ENCODE measurements at places on chromosomes 16 and 17. TPM values are rescaled to one million over a fixed set of nuclear protein-coding genes. Genes with fewer than 3 reads are reported as not detected.

GRCh38 chr16:55393991-55394390 lies 70.0 kb downstream of the IRX6 start:
- no peaks in the 10 kb centered on the region for H3K36me3 ChIP-seq
- peaks cover 3% of the 10 kb centered on the region for H3K4me1 ChIP-seq
- peak; percentile 87 for DNase-seq
- no peak overlapping the region for H3K4me3 ChIP-seq

- H3K36me3 ChIP-seq, result peaks cover 55% of the 10 kb centered on the region
- peak overlapping the region; percentile 66 for H3K27ac ChIP-seq
- H3K4me3 ChIP-seq, result no peak overlapping the region
- H3K4me1 ChIP-seq, result peaks cover 27% of the 10 kb centered on the region
Observed at GRCh38 chr16:88651989-88652761, 1.3 kb upstream of the CYBA start.

- H3K27ac ChIP-seq, result no peak overlapping the region
- H3K27me3 ChIP-seq, result peaks cover 8% of the 10 kb centered on the region
- no peaks in the 10 kb centered on the region for H3K36me3 ChIP-seq
- H3K4me1 ChIP-seq, result no peaks in the 10 kb centered on the region
- no peak overlapping the region for H3K4me3 ChIP-seq
Observed at GRCh38 chr16:50509521-50510341, 38.5 kb upstream of the NKD1 start.

DNA sequence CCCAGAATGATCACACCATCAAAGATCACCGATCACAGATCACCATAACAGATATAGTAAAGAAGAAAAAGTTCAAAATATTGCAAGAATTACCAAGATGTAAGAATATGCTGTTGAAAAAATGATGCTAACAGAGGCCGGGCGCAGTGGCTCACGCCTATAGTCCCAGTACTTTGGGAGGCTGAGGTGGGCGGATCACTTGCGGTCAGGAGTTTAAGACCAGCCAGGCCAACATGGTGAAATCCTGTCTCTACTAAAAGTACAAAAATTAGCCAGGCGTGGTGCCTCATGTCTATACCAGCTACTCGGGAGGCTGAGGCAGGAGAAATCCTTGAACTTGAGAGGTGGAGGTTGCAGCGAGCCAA lies 53.2 kb downstream of the CPPED1 start:
- H3K36me3 ChIP-seq, result no peaks in the 10 kb centered on the region
- no peaks in the 10 kb centered on the region for H3K27me3 ChIP-seq
- H3K4me1 ChIP-seq, result no peaks in the 10 kb centered on the region
- DNase-seq, result no peak

DNA sequence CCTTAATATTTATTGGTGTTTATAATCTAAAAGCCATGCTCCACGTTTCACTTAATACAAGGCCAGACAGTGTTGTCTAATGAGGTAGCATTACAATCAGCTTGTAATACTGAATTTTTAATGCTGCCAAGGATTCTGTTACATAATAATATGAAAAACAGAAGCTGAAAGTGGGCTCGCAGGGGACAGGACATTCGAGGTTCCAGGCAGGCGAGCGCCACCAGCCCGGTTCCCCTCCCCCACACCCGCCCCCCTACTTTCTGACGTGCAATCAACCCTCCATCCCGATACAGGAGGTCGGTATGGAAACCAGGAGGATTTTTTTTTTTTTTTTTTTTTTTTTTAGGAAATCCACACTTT lies 6.2 kb upstream of the ZFHX3 start:
- no peak overlapping the region for H3K4me3 ChIP-seq
- H3K27me3 ChIP-seq, result no peaks in the 10 kb centered on the region
- peak; percentile 60 for DNase-seq
- H3K4me1 ChIP-seq, result peaks cover 65% of the 10 kb centered on the region
- H3K27ac ChIP-seq, result peak overlapping the region; percentile 90

GRCh38 chr17:49997301-49997650 lies 2.3 kb upstream of the DLX3 start:
- H3K4me1 ChIP-seq, result peaks cover 32% of the 10 kb centered on the region
- peaks cover 91% of the 10 kb centered on the region for H3K27me3 ChIP-seq
- H3K4me3 ChIP-seq, result no peak overlapping the region
- H3K27ac ChIP-seq, result no peak overlapping the region
- no peak for DNase-seq

- peaks cover 31% of the 10 kb centered on the region for H3K4me1 ChIP-seq
- H3K27ac ChIP-seq, result peak overlapping the region; percentile 94
- H3K27me3 ChIP-seq, result peaks cover 10% of the 10 kb centered on the region
- peak; percentile 80 for DNase-seq
- H3K4me3 ChIP-seq, result peak overlapping the region; percentile 71
Observed at GRCh38 chr16:67537636-67538591, 9.3 kb downstream of the RIPOR1 start.

DNA sequence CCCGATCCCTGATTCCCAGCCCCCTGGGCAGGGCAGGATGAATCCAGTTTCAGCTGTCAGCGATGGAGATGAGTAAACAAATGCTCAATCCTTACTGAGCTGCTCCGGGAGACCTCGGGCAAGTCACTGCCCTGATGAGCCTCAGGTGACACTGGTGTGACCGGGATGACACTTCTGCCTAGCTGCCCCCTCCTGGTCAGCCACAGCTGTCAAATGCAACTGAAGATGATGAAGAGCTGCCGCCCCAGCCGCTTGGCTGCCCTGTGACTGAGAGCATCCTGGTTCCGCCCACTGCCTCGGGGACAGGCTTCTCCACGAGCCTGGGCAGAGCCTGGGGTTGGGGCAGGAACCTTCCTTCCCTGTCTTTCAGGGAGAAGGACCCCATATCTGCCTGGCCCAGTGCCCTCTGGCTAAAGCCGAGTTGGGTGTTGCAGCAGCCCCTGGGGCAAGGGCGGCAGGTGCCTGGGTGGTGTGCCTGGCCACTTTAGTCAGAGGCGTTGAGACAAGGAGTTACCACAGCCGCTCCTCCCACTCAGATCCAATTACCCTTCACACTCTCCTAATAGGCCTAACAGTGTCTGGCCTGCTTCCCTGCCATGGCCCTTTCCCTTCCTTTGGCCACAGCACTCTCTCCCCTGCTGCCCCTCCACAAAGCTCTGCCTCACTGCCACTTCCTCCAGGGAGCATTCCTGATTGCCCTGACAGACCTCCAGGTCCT lies 5.5 kb downstream of the CCL17 start:
- peaks cover 31% of the 10 kb centered on the region for H3K4me1 ChIP-seq
- DNase-seq, result no peak
- H3K27me3 ChIP-seq, result no peaks in the 10 kb centered on the region
- no peak overlapping the region for H3K27ac ChIP-seq
- H3K4me3 ChIP-seq, result no peak overlapping the region

DNA sequence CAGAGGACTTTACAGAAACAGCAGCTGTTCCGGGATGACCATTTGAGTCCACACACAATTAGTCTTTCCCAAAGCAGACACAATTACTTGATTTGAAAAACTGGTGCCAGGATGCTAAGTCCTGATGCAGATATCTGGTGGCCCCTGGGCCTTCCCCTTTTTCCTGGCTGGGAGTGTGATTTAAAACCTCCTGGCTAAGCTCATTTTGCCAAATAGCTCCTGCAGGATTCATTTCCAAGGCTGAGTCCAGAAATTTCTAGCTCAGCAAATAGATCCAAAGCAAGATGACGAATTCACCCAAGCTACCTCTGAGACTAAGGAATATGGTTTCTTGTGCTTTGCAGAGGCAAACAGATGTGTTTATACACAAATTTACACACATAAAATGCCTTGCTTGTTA lies 422.2 kb downstream of the CA10 start:
- peak; percentile 92 for DNase-seq
- peaks cover 4% of the 10 kb centered on the region for H3K27me3 ChIP-seq
- H3K27ac ChIP-seq, result no peak overlapping the region
- peaks cover 4% of the 10 kb centered on the region for H3K4me1 ChIP-seq
- H3K36me3 ChIP-seq, result no peaks in the 10 kb centered on the region
- no peak overlapping the region for H3K4me3 ChIP-seq

GRCh38 chr17:1188812-1189504 lies 9.2 kb upstream of the ABR start:
- DNase-seq, result peak; percentile 93
- H3K36me3 ChIP-seq, result no peaks in the 10 kb centered on the region
- H3K4me3 ChIP-seq, result no peak overlapping the region
- H3K27ac ChIP-seq, result peak overlapping the region; percentile 31
- H3K27me3 ChIP-seq, result peaks cover 19% of the 10 kb centered on the region

- no peak for DNase-seq
- H3K27me3 ChIP-seq, result no peaks in the 10 kb centered on the region
Observed at GRCh38 chr17:74838274-74838673, 21.4 kb downstream of the GRIN2C start.

DNA sequence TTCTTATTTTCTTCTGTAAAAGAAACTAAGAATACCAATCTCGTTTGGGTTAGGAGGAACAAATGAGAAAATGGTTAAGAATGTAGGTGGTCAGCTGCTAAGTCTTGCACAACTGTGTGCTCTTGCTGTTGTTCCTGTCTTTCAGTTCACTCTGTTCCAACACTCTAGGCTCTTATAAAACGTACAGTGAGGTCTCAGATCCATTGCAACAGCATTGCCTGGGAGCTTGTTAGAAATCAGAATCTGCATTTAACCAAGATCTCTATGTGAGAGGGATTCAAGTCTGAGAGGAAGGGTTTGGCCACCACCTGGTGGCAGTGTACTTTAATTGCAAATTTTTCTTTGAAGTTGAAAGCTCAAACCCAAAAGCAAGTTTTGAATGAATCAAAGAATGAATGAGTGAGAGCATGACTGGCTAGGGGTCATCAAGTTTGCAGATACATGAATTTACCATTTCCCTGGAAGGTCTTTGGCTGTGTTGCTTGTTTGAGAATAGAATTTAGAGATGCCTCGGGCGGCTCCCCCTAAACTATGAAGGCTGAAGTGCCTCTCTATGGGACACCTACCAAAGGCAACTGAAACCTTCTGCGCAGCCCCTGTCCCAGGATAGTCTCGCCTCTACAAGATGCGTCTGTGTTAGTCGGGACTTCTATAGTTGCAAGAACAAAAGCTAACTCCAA lies 2.5 kb downstream of the ALOX15B start:
- no peak overlapping the region for H3K4me3 ChIP-seq
- H3K27me3 ChIP-seq, result peaks cover 30% of the 10 kb centered on the region
- no peak overlapping the region for H3K27ac ChIP-seq

- peaks cover 14% of the 10 kb centered on the region for H3K27me3 ChIP-seq
- H3K27ac ChIP-seq, result no peak overlapping the region
- H3K36me3 ChIP-seq, result no peaks in the 10 kb centered on the region
- no peaks in the 10 kb centered on the region for H3K4me1 ChIP-seq
- DNase-seq, result no peak
Observed at GRCh38 chr16:83964684-83965443, 3.2 kb upstream of the NECAB2 start.

GRCh38 chr16:4588386-4588785 lies 26.3 kb downstream of the UBALD1 start:
- DNase-seq, result no peak
- H3K27me3 ChIP-seq, result no peaks in the 10 kb centered on the region
- peaks cover 8% of the 10 kb centered on the region for H3K4me1 ChIP-seq
- no peaks in the 10 kb centered on the region for H3K36me3 ChIP-seq
- H3K27ac ChIP-seq, result no peak overlapping the region

- H3K27ac ChIP-seq, result no peak overlapping the region
- H3K27me3 ChIP-seq, result no peaks in the 10 kb centered on the region
- peaks cover 22% of the 10 kb centered on the region for H3K36me3 ChIP-seq
- H3K4me1 ChIP-seq, result no peaks in the 10 kb centered on the region
Observed at GRCh38 chr16:19499481-19499880, 22.4 kb downstream of the GDE1 start.

GRCh38 chr17:42980766-42981397 lies 517 bp downstream of the RUNDC1 start:
- DNase-seq, result peak; percentile 42
- peak overlapping the region; percentile 84 for H3K27ac ChIP-seq
- H3K4me3 ChIP-seq, result peak overlapping the region; percentile 77
- peaks cover 4% of the 10 kb centered on the region for H3K36me3 ChIP-seq

- no peak for DNase-seq
- H3K4me1 ChIP-seq, result peaks cover 13% of the 10 kb centered on the region
- no peak overlapping the region for H3K27ac ChIP-seq
- peaks cover 8% of the 10 kb centered on the region for H3K27me3 ChIP-seq
- no peaks in the 10 kb centered on the region for H3K36me3 ChIP-seq
- no peak overlapping the region for H3K4me3 ChIP-seq
Observed at GRCh38 chr17:74959826-74960515, 12.6 kb downstream of the HID1 start.

DNA sequence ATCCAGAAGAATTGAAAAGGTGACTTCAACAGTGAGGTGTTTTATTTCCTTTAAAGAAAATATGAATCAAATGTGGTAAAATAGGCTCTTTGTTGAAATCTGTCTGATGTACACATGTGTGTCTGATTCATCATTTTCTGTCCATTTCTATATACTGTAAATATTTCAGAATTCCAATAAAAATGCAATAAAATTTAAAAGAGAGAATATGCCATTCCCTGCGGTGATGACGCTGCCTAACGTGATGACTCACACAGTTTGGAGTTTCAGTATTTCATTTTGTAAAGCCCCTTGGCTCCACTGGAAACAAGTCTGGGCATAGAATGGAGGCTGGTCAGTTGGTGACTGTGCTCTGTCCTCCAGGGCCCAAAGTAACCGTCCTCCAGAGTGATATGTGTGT lies 482.5 kb upstream of the CDH5 start:
- DNase-seq, result no peak
- no peaks in the 10 kb centered on the region for H3K4me1 ChIP-seq
- no peaks in the 10 kb centered on the region for H3K36me3 ChIP-seq

DNA sequence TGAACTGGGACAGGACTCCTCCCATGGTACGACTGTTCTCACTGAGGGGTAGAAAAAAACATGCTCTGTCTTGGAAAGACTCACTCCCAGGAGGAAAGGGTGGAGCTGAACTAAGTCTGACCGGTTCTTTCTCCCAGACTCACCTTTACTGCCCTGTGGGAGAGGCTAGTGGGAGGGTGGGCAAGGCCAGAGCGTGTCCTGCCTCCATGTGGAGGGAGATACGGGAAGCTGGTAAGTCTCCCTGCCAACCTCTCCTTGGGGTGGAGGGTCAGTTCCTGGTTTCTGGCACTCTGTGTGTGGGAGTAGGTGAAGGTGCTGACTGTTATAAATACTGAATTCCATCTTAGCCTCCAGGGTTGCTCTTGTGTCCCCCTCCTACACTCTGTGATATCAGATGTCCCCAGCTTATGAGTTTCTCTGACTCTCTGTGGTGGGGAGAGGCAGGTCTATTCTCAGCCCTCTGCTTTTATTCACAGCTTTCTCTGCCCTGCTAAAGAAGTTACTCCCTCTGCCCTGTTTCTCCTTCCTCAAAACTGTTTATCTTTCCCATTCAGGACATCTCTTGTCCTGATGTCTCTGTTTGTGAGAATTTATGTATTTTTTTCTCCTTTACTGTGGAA lies 26.9 kb upstream of the FAM20A start:
- no peak overlapping the region for H3K4me3 ChIP-seq
- no peaks in the 10 kb centered on the region for H3K4me1 ChIP-seq
- no peaks in the 10 kb centered on the region for H3K36me3 ChIP-seq
- no peak for DNase-seq
- no peak overlapping the region for H3K27ac ChIP-seq

The MSLN gene
- polyA plus RNA-seq, result 1.2 TPM

The SCARF1 gene
- 11.8 TPM for polyA plus RNA-seq

The CCL7 gene
- not detected for polyA plus RNA-seq

The ATP2C2 gene
- polyA plus RNA-seq, result 0.31 TPM

The ELMO3 gene
- 1.3 TPM for polyA plus RNA-seq

The KRT33A gene
- polyA plus RNA-seq, result not detected

The CPHXL2 gene
- polyA plus RNA-seq, result 0.10 TPM

The RAC3 gene
- polyA plus RNA-seq, result 7.2 TPM
